ENCODE measurements at places on chromosomes 6 and 20.

- no peak for DNase-seq
Measured at GRCh38 chr20:18973529-18974173, 160.1 kb downstream of the SCP2D1 start.

- no peak for DNase-seq
Measured at GRCh38 chr20:61629602-61630390, 377.7 kb downstream of the CDH4 start.

- no peak for DNase-seq
Measured at GRCh38 chr6:11931296-11932035, 80.6 kb upstream of the HIVEP1 start.

DNA sequence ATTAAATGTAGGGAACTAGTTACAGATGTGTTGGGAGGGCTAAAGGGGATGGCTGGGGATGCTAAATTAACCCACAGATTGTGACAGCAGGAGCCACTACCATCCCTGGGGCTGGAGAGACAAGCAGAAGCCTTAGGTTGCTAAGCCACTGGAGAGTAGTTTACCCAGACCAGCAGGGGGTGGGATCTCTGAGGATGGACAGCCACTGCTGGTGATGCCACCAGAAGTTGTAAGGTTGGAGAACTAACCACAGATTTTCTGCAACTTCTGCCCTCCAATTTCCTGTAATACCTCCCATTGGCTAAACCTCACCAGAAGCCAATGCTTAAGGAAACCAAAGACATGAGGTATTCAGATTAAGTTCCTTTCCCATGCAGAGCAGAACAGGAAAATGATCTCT, 139.6 kb upstream of the NOX3 start:
- DNase-seq = no peak

DNA sequence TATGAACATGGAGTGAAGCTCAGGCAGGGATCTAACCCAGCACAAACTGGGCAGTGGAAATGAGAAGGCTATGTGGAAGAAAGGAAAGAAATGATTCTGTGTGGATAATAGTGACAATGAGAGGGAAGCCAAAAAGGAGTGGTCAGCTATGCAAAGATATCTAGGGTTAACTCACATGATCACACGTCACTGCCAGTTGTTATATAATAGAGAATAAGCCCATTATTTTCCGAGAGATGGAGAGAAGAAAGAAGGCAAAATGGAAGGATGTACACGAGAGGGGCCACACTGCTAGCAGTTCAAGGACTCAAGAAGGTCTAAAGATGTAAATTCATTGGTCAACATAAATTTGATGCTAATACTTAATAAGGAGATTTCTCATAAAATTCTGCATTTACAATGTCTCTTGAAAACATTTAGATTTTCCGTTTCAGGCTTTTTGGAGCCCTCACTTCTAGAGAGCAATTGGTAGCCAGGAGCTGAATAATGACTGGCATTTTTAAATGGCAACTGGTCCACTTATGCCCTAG, 18.8 kb upstream of the RCAN2 start:
- no peak for DNase-seq

- peak; percentile 99 for DNase-seq
Measured at GRCh38 chr6:42742116-42742894, 3.6 kb downstream of the TBCC start.

DNA sequence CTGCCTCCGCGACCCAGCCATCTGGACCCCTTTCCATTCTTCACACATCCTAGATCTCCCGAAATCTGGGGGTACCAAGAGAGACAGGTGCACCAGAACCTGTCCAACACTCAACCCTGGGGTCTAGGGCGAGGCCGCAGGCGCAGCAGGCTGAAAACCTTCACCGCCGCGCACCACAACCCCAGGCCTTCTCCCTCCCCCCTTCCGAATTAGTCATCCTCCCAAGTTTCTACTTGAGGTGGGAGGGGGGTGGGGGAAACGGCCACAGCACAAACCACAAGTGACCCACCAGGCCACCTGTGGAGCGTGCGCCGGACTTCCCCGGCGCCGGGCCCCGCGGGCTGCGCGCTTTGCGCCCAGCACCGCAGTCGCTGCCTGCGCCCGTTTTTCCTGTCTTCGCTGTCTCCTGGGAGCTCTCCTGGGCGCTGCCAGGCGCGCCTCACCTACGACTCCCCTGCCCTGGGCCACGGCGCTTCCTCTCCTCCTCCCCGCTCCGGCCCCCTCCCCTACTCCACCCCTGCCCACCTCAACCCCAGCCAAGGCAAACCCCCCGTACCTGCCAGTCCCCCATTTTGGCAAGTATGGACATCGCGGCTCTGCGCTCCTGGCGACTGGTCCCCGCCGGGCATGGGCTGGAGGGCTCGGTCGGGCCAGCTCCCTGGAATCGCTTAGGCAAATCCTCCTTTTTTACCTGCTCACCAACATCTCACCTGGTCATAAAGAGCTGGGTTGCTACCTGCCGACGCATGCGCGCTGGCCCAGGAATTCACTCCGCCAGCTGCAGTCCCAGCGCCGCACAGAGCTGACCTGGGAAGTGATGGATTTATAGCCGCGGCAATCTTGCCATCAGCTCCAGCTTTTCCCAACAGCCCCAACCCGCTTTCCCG, 4.2 kb upstream of the TFAP2A start:
- DNase-seq = no peak

DNA sequence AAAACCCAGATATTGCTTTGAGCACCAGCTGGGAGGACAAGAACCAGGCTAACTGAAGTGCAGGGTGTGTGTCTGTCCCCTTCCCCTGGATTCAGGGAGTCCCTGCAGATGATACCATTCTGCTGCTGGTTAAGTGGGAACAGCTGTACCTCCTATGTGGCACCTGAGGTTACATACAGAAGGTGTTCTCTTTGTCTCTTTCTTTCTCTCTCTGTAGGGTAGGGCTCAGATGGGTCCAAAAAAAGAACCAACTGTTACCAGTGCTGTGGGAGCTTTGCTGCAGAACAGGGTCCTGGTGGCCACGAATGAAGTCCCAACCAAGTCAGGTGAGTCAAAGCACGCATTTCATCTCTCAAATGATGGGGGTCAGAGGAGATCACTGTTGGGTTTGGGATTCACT, 38.6 kb downstream of the ZC2HC1B start:
- no peak for DNase-seq

- no peak for DNase-seq
Measured at GRCh38 chr6:133966654-133967329, 13.8 kb downstream of the TBPL1 start.

- peak; percentile 28 for DNase-seq
Measured at GRCh38 chr6:15129887-15130286, 116.0 kb upstream of the JARID2 start.

GRCh38 chr6:161139304-161139765, 134.5 kb downstream of the AGPAT4 start:
- DNase-seq = no peak

DNA sequence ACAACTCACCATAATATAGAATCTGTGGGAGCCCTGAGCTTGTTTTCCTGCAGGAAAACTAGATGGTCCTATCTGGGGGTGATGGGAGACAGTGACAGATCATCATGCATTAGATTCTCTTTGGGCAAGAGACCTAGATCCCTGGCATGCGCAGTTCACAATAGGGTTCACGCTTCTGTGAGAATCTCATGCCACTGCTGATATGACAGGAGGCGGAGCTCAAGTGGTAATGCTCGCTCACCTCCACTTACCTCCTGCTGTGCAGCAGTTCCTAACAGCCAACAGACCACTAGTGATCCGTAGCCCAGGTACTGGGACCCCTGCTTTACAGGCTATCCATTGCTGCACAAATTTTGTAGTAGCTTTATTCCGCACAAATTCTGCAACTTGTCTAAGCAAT, 84.5 kb downstream of the HIVEP2 start:
- no peak for DNase-seq

- no peak for DNase-seq
Measured at GRCh38 chr6:136863752-136864151, 41.4 kb downstream of the PEX7 start.

DNA sequence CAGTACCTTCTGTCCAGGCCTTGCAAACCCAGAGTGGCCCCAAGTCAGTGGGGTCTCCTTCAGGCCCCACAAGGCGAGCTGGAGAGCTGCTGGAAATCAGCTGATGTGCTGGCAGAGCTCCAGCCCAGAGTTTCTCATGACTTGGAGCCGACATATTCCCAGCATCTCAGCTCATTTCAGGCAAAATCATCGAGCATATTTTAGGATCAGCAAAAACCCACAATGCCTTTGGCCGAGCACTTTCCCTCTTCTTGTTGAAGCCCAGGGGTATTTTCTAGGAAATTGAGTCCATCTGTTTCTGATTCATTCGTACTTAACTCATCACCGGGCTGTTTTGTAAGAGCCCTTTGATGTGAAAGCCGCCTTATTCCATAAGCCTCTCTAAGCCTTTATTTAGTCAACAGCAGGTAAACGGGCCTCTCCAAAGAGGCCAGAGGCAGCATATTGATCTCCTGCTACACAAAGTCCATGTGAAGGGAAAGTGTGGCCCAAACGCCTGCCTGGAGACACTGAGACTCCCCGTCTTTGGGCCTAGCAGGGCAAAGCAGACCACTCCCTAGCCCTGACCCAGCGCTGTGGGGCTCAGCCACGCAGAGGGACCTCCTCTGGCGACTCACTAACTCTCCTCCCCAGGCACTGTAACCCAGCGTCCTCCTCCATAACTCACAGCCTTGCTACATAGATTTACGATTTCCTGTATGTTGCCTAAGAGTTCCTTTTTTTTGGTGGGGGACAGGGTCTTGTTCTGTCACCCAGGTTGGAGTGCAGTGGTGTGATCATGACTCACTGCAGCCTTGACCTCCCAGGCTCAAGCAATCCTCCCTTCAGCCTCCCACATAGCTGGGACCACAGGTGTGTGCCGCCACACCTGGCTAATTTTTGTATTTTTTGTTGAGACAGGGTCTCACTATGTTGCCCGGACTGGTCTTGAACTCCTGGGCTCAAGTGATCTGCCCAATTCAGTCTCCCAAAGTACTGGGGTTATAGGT, 12.1 kb upstream of the C20orf203 start:
- DNase-seq = peak; percentile 91

GRCh38 chr6:107972413-107973096, 14.5 kb upstream of the SEC63 start:
- peak; percentile 96 for DNase-seq

GRCh38 chr6:137871831-137872454, 4.9 kb downstream of the TNFAIP3 start:
- DNase-seq = peak; percentile 5

DNA sequence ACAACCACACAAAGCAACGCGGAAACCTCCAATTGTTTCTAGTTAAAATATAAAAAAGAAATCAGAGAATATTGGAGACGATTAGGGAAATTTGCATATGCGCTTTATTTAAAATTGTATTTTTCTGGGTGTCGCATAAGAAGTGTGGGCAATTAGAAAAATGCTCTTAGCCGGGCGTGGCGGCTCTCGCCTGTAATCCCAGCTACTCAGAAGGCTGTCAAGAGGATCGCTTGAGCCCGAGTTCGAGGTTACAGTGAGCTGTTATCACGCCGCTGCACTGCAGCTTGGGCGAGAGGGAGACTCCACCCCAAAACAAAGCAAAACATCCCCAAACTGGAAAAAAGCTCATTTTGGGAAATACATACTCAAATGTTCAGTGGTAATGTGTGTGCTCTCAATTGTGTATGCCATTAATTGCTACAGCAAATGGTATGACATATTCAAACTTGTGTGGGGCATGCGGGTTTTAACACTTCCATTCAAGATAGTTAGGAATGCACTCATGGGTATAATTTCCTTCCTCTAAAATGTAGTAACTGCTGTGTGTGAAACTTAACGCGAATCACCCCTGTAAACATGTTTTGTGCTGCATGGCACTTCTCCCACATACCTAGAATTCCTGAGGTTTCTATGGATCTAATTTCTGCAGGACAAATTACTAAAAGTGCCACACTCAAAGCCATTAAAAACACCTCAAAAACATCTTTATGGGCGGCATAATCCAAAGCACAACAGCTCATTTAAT, 54.7 kb upstream of the HFE start:
- DNase-seq = peak; percentile 92

GRCh38 chr20:46089167-46089416, 670 bp downstream of the NCOA5 start:
- no peak for DNase-seq

DNA sequence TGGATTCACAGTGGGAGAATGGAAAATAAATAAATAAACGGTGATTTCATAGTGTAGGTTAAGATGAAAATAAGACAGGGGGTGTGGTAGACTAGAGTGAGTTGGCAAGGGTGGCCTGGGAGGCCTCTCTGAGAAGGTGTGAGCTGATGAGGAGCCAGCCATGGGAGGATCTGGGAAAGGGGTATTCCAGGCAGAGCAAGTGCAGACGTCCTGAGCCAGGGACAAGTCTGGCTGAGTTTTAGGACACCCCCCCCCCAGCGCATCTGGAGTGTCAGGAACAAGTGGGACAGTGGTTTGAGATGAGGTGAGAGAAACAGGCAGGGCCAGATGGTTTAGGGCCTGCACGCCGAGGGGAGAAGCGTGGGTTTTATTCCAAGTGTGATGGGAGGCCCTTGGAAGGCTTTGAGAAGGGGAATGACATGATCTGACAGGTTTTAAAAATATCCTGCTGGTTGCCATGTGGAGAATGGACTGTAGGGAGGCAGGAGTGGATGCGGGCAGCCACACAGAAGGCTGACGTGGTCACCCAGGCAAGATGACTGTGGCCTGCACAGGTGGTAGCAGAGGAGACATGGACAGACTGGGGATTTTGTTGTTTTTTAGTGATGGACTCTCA, 21.1 kb upstream of the CCM2L start:
- DNase-seq = no peak

DNA sequence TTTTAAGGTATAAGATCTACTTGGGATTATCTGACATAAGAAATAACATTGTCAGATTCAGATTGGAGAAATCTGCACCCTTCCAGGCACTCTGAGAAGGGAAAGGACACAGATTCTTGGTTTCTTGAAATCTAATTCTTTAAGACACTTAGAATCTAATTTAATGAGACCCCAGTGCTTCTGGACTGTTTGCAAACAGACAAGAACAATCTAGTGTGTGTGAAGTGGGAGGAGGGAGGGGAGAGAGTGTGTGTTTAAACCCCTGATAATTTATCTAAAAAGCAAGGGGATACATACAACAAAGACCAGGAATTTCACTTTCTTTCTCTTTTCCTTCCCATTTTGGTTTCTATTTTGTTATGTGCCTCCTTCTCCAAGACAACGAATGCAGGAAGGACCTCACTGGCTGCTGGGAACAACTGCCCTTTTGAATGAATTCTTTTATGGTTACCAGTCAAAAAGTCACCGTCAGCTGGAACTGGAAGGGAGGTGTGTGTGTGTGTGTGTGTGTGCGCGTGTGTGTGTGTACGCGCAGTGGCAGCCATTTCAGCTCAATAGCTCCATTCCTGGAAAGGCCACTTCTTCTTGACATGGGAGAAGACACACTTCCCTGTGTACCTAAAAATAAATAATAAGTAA, 129.4 kb downstream of the BCAS1 start:
- DNase-seq = peak; percentile 16
